ENCODE measurements at places on chromosomes 2 and 18. TPM values are rescaled to one million over a fixed set of nuclear protein-coding genes. Genes with fewer than 3 reads are reported as not detected.

Gene TUBB8B
- not detected for total RNA-seq

Gene SOWAHC
- 36.1 TPM for total RNA-seq

Gene COLEC12
- total RNA-seq, result 5.5 TPM

Gene RNU2-63P
- not detected for total RNA-seq

DNA sequence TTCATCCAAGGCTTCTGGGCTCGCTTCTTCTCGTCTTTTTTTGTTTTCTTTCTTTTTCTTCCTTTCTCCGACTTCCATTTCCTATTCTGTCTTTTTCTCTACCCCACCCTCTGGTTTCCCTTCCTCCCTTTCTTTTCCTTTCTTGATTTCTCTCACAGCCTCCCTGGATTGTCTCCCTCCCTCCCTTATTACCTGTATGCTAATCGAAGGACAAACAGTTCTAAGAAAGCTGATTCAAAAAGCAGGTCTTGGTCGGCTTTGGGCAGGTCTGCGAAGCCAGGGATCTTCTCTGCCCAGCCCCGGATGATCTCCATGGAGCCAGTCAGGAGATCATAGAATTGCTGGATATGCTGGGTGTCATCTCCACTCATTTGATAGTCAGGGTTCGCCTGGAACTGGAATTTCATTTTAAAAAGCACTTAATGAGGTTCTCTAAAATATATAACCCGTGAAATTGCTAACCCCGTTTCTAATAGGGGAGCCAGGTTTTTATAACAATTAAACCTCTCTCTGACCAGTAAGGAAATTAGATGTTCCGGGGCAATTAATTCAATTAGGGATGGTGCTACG is 5.9 kb downstream of the NR4A2 start:
- no peak for DNase-seq

- no peak for DNase-seq
Measured at GRCh38 chr18:69889009-69889408, 58.7 kb downstream of the CD226 start.

DNA sequence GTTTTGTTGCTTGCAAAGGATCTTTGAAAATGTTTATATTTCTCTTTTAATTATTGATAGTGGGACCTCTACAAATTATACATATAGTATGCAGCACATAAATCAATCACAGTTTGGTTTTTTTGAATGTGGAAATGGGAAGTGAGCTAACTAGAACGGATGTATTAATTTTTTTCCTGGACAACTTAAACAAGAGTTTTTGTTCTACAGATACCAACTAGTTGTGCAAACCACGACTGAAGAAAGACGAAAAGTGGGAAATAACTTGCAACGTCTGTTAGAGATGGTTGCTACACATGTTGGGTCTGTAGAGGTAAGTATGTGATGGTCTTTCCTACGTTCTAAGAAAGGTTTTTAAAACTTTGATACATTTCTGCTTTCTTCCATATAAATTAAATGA is 39.2 kb downstream of the NDC80 start:
- DNase-seq, result no peak

Measured in ovary (tissue), 10 donors.